ENCODE measurements at places on chromosomes 12 and 14. TPM values are rescaled to one million over a fixed set of nuclear protein-coding genes. Genes with fewer than 3 reads are reported as not detected.

- DNase-seq, result no peak
Observed at GRCh38 chr14:60508363-60508706, 611 bp upstream of the SIX6 start.

DNA sequence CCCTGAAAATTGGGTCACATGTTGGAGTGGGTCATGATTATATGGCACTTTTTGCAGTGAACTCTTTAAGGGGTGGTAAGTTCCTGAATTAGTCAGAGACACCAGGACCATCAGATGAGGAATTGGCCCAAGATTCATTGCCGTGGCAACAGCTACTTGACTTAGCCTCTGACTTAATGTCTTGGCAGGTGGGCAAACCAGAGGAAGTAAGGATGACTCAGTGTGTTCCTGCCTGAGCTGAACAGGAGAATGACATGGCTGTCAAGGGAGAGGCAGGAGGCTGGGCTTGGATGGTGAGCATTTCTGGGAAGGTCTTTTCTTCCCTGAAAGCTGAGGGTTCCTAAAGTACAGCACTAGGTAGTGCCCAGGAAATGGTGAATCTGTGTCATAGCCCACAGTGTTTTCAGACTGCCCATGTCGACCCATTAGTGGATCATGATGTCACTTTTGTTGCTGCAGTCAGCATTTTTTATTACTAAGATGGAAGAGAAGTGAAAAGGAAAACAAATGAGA, 170.1 kb upstream of the PWP1 start:
- no peak for DNase-seq

GRCh38 chr12:54358191-54358944, 5.9 kb downstream of the GPR84 start:
- DNase-seq, result no peak

- DNase-seq, result no peak
Observed at GRCh38 chr14:74613211-74613914, 1.3 kb upstream of the LTBP2 start.

DNA sequence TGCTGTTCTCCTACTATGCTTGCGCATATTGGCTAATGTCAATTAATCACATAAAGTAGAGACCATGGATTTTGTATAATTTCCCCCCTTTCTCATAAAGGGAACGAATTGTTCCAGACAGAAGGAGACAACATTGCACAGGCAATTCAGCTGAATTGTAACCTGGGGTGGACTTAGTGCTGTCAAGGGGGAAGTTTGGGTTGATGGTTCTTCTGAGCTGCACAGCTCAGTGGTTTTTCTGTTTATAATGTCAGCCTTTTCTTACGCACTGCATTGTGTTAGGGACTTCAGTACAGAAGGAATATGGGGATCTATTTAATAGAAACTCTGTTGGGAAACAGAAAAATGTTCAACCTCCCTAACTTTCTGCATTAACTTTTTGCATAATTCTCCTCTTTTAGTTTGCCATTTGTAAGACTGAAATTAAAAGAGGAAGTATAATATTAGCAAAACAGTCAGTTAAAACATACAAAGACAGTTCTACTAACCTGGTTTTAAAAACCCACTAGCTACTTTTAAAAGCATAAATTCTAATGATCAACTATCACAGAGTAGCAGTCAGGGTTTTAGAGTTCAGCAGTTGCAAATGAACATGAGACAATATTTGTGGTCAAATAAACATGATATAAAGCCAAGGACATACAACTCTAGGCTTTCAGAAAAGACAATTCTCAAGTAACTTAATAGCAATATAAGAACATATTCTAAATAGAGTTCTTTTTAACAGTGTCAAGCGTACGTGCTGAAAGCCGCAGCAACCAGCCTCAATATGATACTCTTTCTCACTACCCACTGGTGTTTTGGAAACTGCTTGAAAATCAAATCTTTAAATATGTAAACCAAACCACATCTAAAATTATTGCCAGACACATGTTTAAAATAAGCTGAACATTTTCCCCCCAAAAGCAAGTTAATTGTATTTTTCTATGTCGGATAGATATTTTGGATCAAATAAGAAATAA, 393.0 kb downstream of the FSCB start:
- no peak for DNase-seq

DNA sequence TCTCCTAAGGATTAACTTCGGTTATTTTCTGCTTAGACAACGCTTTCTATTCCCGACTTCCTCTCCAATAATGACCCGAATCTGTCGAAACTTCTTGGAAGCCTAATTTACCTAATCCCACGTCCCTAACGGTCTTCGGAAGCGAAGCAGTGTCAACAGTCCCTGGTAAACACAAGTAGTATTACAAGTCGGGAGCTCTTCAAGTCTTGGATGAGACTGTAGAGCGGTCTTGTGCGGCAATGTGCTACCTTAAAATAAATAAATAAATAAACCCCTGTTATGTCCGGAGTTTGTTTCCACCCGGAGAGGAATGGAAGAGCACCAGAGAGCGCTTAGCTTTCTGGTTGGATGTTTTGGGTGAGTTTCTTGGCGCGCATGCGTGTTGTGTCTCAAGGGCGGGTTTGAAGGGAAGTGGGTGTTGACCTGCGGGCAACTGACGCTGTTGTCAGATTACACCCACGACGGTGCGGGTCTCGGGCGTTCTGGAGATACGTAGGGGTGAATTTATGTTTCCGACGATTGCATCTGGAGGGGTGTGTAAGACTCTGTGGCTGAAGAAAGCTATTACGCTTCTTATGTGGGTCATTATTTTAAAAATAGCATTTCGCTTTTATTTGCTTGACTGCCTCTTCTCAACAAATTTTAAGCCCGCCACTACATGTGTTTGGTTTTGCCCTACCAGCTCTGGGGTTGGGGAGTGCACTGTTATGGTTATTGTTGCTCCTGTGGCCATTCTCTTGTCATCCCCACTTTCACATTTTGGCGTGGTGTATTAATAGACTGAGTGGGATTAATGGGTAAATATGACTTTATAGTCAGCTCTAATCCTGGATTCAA, at the start of the genes KIAA0586 and TIMM9:
KIAA0586 (plus strand) TSS at position 439 of the 837 bp plus-strand sequence. CDS start 546 bp downstream, outside the sequence.
TIMM9 (minus strand) TSS at position 251 of the 837 bp plus-strand sequence. CDS start 15,586 bp downstream, outside the sequence.
- peak; percentile 99 for DNase-seq

DNA sequence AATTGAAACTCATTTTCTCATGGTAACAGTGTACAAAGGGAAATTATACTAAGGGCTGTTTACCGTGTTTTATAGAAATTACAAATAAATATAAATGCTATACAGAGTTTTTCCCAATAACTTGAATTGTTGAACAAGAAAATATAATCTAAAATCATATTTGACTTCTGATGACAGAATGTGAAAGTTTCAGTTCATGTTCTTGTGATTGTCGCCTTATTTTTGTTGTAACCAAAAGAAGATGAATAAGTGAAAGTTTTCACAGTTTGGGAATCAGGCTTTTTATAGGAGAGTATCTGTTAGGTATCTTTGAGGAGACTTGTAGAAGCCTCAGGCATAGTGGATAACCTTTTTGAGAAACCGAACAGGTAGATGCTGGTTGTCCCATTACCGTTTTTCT, 28.1 kb downstream of the ANO6 start:
- no peak for DNase-seq

- no peak for DNase-seq
Observed at GRCh38 chr14:56422221-56422620, 157.4 kb upstream of the TMEM260 start.

GRCh38 chr14:88879022-88879421, 54.6 kb downstream of the TTC8 start:
- DNase-seq, result no peak

GRCh38 chr14:61569812-61570548, 125.3 kb upstream of the HIF1A start:
- no peak for DNase-seq

DNA sequence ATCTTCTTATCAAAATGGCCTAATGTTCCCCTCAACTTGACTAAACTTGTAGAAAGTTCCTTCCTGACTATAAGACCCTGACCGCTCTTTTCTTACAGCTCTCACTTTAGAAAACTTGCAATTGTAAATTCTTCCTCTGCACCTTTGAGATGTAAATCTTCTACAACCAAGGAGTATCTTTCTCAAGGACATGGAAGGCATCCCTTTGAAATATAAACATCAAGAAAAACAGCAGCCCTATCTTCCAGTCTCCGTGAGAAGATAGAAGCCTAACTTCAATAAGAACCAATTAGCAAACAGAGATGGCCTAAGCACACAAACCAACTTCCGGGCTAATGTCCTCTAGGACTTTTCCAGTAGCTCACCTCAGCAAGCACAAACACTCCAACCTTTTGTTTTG, 210.3 kb downstream of the CPNE8 start:
- no peak for DNase-seq

DNA sequence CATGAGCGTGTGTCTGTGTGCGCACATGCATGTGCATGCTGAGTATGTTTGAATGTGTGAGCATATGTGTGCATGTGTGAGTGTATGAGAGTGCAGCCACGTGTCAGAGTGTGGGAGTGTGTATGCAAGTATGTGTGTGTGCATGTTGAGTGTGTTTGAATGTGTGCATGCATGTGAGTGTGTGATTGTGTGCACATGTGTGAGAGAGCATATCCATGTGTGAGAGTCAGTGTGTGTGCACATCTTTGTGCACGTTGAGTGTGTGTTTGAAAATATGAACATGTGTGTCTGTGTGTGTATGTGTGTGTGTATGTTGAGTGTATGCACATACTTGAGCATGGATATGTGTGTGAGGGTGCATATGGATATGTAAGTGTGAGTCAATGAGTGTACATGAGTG, 730.8 kb downstream of the VRK1 start:
- no peak for DNase-seq

DNA sequence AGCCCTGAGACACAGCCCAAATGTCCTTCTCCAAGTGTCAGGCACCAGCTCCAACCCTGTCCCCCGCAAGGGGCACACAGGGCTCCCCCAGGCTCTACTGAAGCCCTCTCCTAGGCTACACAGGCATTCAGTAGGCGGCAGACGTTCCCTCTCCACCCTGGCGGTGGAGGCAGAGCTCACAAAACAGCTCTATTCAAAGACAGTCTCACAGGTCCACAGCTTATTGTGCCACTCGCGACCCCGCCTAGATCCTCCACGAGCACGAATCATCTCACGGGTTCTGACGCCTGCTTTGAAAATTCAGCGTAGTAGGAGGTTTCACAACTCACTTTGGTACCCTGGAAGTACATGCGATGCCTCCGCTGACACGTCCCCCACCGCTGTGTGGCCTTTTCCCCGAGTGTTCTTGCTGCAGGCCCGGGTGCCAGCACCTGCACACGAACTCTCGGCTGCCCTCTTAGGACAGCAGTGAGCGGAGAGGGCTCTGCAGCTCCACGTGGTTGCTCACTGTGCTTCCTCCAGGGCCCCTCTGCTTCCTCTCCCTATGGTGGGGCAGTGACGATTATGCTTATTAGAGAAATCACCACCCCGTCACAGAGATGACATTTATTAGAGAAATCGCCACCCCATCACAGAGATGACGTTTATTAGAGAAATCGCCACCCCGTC, 78.5 kb downstream of the ADGRD1 start:
- no peak for DNase-seq

DNA sequence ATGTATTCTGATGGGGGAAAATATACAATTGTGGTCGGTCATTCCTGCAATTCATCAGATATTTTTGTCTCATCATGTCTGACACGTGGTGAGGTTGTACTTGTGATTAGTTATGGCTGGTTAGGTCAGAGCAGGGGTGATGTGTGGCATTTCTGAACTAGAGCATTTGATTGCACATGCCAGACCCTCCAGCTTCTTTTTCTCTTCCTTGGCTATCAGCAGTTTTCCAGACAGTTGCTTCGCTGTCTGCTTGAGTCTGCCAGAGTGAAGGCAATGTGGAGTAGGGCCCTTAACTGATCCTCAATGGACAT, 25.9 kb downstream of the TMEM117 start:
- no peak for DNase-seq

DNA sequence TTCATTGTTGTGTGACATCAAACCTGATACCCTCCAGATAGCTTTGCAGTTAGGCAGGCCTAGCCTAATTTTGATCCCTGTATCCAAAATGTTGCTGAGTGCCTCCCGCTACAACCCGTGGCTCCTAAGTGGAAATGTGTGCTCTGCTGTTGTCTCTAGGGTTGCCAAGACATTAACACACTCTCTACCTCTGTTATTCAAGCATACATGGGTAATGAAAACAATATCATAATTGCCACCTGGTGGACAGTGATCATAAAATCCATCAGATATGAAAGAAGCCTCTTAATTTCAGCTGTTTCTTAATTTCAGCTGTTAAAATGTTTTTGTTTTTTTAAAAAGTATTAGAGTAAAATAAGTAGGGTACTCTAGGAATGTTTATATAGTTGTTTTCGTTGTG, 93.5 kb downstream of the PLEKHA5 start:
- DNase-seq, result no peak

GRCh38 chr14:88985654-88986053, 161.2 kb downstream of the TTC8 start:
- DNase-seq, result no peak

- peak; percentile 71 for DNase-seq
Observed at GRCh38 chr12:116276652-116277466, 634 bp downstream of the MED13L start.

GRCh38 chr12:42482748-42483520, 106.6 kb downstream of the PRICKLE1 start:
- peak; percentile 85 for DNase-seq

GRCh38 chr12:49933796-49934195, 16.7 kb upstream of the AQP2 start:
- no peak for DNase-seq

- DNase-seq, result no peak
Observed at GRCh38 chr12:30578426-30578825, 117.2 kb downstream of the IPO8 start.

- DNase-seq, result no peak
Observed at GRCh38 chr14:95679998-95680735, 6.1 kb upstream of the TCL1B start.

GRCh38 chr12:636632-637031, 26.6 kb downstream of the NINJ2 start:
- no peak for DNase-seq

DNA sequence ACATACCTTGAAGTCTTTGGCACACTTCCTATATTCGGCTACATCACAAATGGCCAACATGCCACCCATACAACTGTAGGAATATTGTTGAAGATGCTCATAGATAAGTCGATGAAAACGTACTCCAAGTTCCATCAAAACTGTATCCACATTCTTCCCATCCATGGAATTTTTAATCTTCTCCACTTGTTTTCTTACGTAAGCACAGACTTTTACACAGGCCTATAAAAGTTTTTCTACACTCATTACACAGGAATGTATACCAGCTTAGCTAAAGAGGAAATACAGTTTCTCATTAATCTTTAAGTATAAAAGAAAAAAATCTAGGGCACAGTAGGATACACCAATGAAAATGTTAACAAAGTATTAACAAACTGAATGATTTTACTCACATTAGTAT, 59.1 kb downstream of the EXOC5 start:
- no peak for DNase-seq

Gene TAS2R13
- polyA plus RNA-seq, result 0.12 TPM

Gene ZNF891
- 9.1 TPM for polyA plus RNA-seq

Gene CABP1
- polyA plus RNA-seq, result 7.7 TPM

Gene ACRBP
- polyA plus RNA-seq, result 6.0 TPM

Gene KRT3
- polyA plus RNA-seq, result not detected

Gene OLR1
- 1.3 TPM for polyA plus RNA-seq

Gene MYL2
- polyA plus RNA-seq, result not detected

Gene RNU4-1
- polyA plus RNA-seq, result not detected

Gene PLBD2
- polyA plus RNA-seq, result 20.6 TPM

Gene RNF212B
- 2.3 TPM for polyA plus RNA-seq

Gene OR6C70
- not detected for polyA plus RNA-seq

Gene CAPRIN2
- polyA plus RNA-seq, result 56.3 TPM

Gene C3AR1
- 3.6 TPM for polyA plus RNA-seq

All from left kidney (tissue), 8 donors.